Activated CD8-positive, alpha-beta T cell treated with anti-CD3 and anti-CD28 coated beads, Interleukin-2, amount 10 ng/mL, durations not matched to agents 7 days and 5 days (primary cell): ENCODE measurements at places on chromosomes 6 and 20. TPM values are rescaled to one million over a fixed set of nuclear protein-coding genes. Genes with fewer than 3 reads are reported as not detected.

DNA sequence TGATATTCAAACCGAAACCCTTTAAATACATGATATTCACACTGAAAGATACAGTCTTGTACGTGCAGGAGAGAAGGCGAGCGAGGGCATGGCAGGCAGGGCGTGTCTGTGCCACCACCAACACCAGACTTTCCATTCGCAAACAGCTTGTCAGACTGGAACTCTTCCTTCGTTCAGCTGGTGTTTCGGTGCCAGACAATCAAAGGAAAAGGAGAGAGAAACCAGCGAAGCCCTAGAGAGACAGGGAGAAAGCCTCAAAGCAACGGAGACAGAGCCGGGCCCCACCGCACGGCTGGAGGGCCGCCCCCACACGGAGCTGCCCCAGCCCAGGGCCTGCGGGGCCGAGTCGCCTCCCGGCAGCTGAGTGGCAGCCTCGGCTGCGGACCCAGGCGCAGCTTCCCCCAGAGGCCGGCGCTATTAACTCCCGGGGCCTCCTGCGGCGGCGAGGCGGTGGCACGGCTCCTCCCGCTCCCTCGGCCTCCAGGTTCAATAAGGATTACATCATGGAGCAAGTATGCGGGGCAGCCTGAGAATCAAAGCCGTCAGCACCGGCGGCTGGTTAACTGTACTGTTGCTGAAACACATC is 32.1 kb upstream of the NR2E1 start:
- H3K27ac ChIP-seq: no peak overlapping the region
- H3K4me1 ChIP-seq: peaks cover 13% of the 10 kb centered on the region
- H3K4me3 ChIP-seq: peak overlapping the region; percentile 70
- no peak for DNase-seq
- H3K36me3 ChIP-seq: peaks cover 2% of the 10 kb centered on the region

DNA sequence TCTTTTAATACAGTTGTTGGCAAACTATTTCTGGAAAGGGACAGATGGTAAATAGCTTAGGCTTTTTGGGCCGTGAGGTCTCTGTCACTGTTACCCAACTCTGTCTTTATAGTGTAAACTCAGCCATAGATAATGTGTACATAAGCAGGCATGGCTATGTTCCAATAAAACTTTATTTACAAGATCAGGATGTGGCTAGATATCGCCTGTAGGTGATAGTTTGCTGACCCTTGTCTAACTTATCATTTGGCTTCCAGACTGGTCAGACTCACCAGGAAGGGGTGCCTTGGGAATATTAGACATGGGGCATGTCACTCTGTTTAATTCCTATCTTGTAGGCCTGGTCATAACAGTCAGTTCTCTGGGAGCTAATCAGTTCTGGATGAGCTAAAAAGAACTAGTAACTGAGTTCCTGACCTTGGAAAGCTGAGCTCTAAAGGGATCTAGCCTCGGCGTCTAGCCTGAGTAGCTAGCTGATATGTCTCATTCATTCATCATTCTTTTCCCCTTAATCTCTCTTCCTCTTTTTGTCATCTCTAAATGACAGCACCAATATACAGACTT is 163.6 kb downstream of the SLC16A10 start:
- peaks cover 5% of the 10 kb centered on the region for H3K27me3 ChIP-seq
- no peaks in the 10 kb centered on the region for H3K4me1 ChIP-seq
- no peak overlapping the region for H3K27ac ChIP-seq
- DNase-seq: no peak
- no peaks in the 10 kb centered on the region for H3K36me3 ChIP-seq
- no peak overlapping the region for H3K4me3 ChIP-seq

The MAP7 gene
- total RNA-seq: 0.31 TPM

DNA sequence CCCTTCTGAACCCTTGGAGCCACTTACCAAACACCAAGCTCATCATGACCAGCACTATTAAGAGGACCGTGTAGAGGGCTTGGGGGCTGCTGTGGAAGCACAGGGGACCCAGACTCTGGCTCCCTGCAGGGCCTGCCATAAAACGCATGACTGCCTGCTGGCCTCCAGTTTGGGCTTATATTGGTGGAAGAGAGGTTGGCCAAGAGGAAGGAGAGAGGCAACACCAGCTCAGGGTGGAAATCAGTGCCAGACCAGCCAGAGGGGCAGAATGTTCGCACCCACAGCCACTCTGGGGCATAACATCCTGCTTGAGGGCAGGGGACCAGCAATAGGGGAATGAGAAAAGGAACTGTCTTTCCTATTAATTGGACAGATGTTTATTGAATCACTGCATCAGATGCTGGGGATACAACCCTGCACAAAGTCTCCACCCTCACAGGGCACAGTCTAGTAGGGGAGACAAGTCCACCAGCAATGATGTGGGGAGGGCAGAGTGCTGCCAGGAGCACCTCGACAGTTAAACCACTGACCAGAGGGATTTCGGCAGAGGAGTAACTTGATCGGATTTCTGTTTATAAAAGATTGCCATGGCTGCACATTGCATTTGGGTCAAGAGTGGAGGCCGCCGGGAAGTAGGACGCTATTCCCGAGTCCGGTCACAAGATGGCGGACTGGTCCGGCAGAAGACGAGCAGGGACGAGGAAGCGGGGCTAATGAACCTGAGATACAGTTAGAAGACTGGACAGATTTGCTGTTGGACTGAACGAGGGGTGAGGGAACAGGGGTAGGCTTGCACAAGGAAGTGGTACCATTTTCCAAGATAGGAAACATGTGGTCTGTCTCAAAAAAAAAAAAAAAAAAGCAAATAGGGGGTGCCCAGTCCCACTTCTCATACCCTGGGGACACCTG is at the start of gene LY6G5C:
Gene LY6G5C (minus strand): TSS at position 842 of the 909 bp plus-strand sequence. CDS start 694 bp downstream, at position 148.
- peaks cover 11% of the 10 kb centered on the region for H3K36me3 ChIP-seq
- H3K4me1 ChIP-seq: peaks cover 43% of the 10 kb centered on the region
- no peaks in the 10 kb centered on the region for H3K27me3 ChIP-seq
- peak; percentile 76 for DNase-seq
- H3K4me3 ChIP-seq: peak within 1 kb of the TSS; percentile 62

The FERMT1 gene
- total RNA-seq: not detected

GRCh38 chr6:24775520-24776058 is 852 bp downstream of the GMNN start:
- peak overlapping the region; percentile 100 for H3K27ac ChIP-seq
- DNase-seq: no peak
- H3K27me3 ChIP-seq: no peaks in the 10 kb centered on the region
- H3K36me3 ChIP-seq: peaks cover 44% of the 10 kb centered on the region
- H3K4me1 ChIP-seq: peaks cover 43% of the 10 kb centered on the region
- H3K4me3 ChIP-seq: peak overlapping the region; percentile 99

The JPH2 gene
- total RNA-seq: 0.10 TPM

DNA sequence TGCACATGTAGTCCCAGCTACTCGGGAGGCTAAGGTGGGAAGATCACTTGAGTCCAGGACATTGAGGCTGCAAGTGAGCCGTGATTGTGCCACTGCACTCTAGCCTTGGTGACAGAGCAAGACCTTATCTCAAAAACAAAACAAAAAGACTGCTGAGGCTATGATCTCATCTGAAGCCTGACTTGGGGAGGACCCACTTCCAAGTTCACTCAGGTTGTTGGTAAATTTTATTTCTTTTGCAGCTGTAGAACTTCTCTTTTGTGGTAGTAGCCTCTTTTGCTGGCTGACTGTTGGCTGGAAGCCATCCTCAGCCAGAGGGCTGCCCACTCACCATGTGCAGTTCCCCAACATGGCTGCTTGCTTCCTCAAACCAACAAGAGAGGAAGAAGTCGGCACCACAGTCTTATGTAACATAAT is 36.8 kb upstream of the ME1 start:
- H3K4me1 ChIP-seq: no peaks in the 10 kb centered on the region
- H3K27ac ChIP-seq: no peak overlapping the region
- no peaks in the 10 kb centered on the region for H3K27me3 ChIP-seq
- no peak for DNase-seq

DNA sequence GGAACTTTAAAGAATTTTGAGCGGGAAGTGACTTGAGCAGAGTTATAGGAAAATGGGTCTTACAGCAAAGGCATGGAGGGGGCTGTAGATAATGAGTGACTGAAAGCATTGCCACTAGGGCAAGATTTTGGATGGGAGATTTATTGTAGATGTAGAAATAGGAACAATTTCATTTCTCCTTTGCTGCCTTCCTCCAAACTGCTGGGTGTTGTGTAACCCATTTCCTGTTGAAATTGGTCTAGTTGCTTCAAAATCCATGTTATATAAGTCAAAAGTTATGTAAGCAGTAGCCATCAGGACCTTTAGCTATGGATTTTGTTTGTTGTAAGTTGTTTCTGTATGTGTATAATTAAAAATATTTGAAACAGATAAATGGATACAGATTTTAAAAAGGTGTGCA is 11.1 kb downstream of the YWHAB start:
- peak overlapping the region; percentile 58 for H3K27ac ChIP-seq
- peaks cover 63% of the 10 kb centered on the region for H3K36me3 ChIP-seq
- no peak for DNase-seq
- no peaks in the 10 kb centered on the region for H3K27me3 ChIP-seq
- no peak overlapping the region for H3K4me3 ChIP-seq
- H3K4me1 ChIP-seq: peaks cover 73% of the 10 kb centered on the region

DNA sequence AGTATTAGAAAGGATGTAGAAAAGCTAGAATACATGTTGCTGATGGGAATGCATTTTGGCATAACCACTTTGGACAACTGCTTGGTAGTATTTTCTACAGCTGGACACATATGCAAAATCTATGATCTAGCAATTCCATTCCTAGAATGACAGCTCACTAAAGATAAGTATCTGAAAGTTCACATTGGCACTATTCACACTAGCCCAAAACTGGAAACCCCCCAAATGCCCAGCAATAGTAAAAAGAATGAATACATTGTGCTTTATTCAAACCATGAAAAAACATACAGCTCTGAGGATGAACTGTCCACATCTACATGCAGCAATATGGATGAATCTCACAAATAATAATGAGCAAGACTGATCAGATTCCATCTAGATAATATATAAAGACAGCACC is 79.0 kb downstream of the PPP1R3G start:
- H3K27ac ChIP-seq: no peak overlapping the region
- no peaks in the 10 kb centered on the region for H3K27me3 ChIP-seq
- H3K4me3 ChIP-seq: no peak overlapping the region
- no peak for DNase-seq

GRCh38 chr6:72748759-72749158 is 126.9 kb downstream of the KCNQ5 start:
- H3K27me3 ChIP-seq: no peaks in the 10 kb centered on the region
- no peaks in the 10 kb centered on the region for H3K36me3 ChIP-seq
- DNase-seq: no peak
- H3K27ac ChIP-seq: no peak overlapping the region
- no peaks in the 10 kb centered on the region for H3K4me1 ChIP-seq

GRCh38 chr6:125789576-125790357 is 993 bp upstream of the NCOA7 start:
- no peaks in the 10 kb centered on the region for H3K27me3 ChIP-seq
- DNase-seq: peak; percentile 50
- H3K4me3 ChIP-seq: peak overlapping the region; percentile 86
- peak overlapping the region; percentile 98 for H3K27ac ChIP-seq

The BHLHE23 gene
- total RNA-seq: not detected

GRCh38 chr20:50215926-50216325 is 25.3 kb downstream of the CEBPB start:
- DNase-seq: no peak
- peak overlapping the region; percentile 37 for H3K27ac ChIP-seq
- no peaks in the 10 kb centered on the region for H3K36me3 ChIP-seq
- H3K27me3 ChIP-seq: peaks cover 18% of the 10 kb centered on the region
- H3K4me3 ChIP-seq: no peak overlapping the region
- peaks cover 27% of the 10 kb centered on the region for H3K4me1 ChIP-seq

DNA sequence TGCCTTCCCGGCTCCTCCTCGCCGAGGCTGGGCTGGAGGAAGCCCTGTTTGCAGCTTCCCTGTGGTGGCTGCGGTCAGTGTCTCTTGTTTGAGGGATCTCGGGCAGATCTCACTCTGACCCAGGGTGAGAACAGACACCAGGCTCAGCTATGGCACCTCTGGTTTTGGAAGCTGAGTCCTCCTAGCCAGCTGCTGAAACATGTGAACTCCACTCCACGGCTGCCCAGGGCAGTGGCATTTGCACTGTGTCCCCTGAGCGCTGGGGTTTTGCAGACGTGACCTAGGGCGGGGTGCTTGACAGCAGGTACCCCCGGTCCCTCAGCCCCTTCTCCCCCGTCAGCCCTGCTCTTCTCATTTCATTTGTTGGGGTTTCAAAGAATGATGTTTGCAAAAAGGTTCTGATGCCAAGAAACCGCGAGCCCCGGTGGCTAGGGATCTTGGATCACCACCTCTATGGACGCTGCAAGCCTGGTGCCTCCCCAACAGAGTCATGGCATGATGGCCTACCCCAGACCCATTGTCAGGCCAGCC is 55.0 kb upstream of the DACT2 start:
- H3K4me3 ChIP-seq: no peak overlapping the region
- no peak for DNase-seq

The DPPA5 gene
- total RNA-seq: not detected

DNA sequence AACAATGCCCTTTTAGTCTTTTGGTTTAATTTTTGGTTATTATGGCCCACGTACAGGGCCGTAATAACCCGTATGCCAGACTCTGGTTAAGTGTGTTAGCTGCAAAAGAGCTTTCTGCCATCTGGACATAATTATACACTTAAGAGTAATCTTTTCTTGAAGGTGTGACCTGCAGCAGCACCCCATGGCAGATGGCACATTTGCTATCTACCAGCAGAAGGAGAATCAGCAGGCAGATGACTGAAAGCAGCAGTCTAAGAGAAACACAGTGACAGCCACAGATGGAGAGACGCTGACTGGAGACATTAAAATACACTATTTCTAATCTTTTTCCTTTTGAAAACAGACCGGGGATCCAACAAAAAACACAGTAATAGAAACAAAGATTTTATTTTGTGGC is 18.7 kb downstream of the ASF1A start:
- peaks cover 61% of the 10 kb centered on the region for H3K36me3 ChIP-seq
- H3K27ac ChIP-seq: no peak overlapping the region
- H3K4me3 ChIP-seq: no peak overlapping the region

DNA sequence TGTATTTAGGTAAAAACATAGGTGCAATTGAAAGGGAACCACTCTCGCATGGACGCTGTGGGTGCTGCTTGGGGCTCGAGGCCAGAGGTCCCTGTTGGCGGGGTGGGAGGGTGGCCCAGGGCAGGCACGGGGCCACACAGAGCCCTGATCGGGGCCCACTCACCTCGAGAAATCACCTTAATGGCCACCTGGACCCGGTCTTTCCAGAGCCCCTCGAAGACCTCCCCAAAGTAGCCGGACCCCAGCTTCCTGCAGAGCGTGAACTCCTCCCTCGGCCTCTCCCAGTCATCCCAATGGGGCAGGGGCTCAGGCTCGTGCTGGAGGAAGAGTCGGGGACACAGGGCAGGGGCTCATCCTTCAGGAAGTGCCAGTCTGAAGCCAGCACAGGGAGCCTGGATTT is 3.8 kb downstream of the PTK6 start:
- H3K27ac ChIP-seq: no peak overlapping the region
- no peak overlapping the region for H3K4me3 ChIP-seq
- DNase-seq: no peak

The RNF182 gene
- not detected for total RNA-seq
